Aorta (tissue), 5 donors: ENCODE measurements at places on chromosomes 4 and X. TPM values are rescaled to one million over a fixed set of nuclear protein-coding genes. Genes with fewer than 3 reads are reported as not detected.

DNA sequence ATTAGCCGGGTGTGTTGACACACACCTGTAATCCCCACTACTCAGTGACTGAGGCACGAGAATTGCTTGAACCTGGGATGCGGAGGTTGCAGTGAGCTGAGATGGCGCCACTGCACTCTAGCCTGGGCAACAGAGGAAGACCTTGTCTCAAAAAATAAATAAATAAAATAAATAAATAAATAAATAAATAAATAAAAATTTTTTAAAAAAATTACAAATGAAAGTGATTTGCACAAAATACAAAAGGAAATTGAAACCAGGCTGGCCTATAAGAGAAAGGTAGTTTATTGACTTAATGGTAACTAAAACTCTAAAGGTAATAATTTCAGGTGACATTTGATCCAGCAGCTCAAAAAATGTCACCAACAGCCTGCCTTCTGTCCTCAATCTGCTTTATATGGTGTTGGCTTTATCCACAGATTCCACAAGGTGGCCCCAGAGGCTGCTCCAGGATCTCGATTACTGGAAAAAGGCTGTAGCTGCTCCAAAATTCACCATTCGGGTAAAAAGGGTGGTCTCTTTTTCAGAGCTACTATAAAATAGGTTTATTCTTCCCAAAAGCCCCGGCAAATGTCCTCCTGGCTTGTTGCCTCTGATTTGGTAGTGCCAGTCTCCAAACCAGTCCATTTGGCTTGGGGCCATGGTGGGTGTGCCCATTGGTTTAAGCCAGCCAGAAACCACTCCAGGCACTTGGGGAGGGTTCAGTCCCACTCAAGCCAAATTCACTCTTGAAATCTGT, 61.4 kb upstream of the TRIM2 start:
- no peak overlapping the region for H3K27ac ChIP-seq
- DNase-seq, result peak; percentile 90
- H3K4me1 ChIP-seq, result no peaks in the 10 kb centered on the region

DNA sequence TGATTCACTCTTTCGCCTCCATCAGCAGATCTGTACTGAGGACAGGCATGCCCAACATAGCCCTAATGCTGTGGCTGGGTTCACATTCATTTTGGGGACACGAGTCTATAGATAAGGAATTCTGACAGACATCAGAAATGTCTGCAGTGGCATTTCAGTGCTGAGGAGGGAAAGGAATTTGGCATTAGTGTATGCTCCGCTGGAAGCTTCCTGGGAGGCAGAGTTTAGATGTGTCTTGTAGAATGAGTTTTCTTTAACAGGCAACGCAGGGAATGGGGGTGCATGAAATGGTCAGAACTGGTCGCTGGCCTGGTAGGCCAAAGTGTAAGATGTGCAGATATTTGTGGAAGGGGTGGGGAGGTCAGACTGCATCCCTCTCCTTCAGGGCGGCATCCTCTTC, 43.5 kb upstream of the ZNF518B start:
- no peak for DNase-seq
- H3K27me3 ChIP-seq, result no peaks in the 10 kb centered on the region
- no peaks in the 10 kb centered on the region for H3K36me3 ChIP-seq
- H3K4me1 ChIP-seq, result no peaks in the 10 kb centered on the region
- no peak overlapping the region for H3K27ac ChIP-seq
- no peak overlapping the region for H3K4me3 ChIP-seq

DNA sequence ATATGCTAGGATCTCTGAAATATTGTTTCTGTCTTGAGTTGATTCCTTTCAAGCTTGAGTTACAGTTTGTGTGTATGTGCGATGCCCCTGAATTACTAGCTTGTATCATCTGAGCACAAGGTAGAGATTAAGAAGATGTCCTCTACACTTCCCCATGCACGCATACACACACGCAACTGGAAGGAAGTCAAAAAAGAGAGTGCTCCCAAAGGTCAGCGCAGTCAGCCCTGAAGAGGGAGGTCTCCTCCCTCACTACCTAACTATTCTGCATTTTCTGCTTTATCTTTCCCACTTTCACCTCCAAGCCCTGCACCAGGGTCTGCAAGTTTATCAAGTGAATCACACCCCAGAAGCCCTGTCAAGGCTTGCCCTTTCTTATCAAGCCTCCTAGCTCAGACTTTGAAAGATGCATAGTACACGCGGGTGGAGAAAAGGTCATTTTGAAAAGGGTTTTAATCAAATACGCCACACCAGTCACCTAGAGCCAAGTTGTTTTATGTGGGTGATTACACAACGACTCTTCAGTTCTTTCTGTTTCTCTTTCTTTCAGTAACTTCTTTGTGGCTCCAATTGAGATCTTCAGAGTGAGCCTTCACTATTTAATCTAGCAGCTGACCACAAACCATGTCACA, 127.7 kb downstream of the ASB9 start:
- DNase-seq, result no peak
- no peaks in the 10 kb centered on the region for H3K4me1 ChIP-seq
- H3K36me3 ChIP-seq, result no peaks in the 10 kb centered on the region
- no peak overlapping the region for H3K27ac ChIP-seq
- no peak overlapping the region for H3K4me3 ChIP-seq

GRCh38 chr4:13193662-13194061, 290.5 kb downstream of the RAB28 start:
- no peaks in the 10 kb centered on the region for H3K4me1 ChIP-seq
- no peak overlapping the region for H3K4me3 ChIP-seq
- H3K36me3 ChIP-seq, result no peaks in the 10 kb centered on the region
- H3K27ac ChIP-seq, result no peak overlapping the region
- DNase-seq, result no peak

- no peak overlapping the region for H3K27ac ChIP-seq
- DNase-seq, result no peak
- no peaks in the 10 kb centered on the region for H3K36me3 ChIP-seq
- H3K4me1 ChIP-seq, result no peaks in the 10 kb centered on the region
- H3K27me3 ChIP-seq, result no peaks in the 10 kb centered on the region
Observed at GRCh38 chr4:85209161-85209560, 242.7 kb upstream of the WDFY3 start.

GRCh38 chr4:48311896-48312295, 29.4 kb upstream of the SLAIN2 start:
- no peak for DNase-seq
- H3K4me1 ChIP-seq, result no peaks in the 10 kb centered on the region
- H3K4me3 ChIP-seq, result no peak overlapping the region
- H3K27ac ChIP-seq, result no peak overlapping the region

GRCh38 chr4:17115583-17115982, 217.1 kb upstream of the LDB2 start:
- no peaks in the 10 kb centered on the region for H3K27me3 ChIP-seq
- H3K4me1 ChIP-seq, result no peaks in the 10 kb centered on the region
- no peak overlapping the region for H3K4me3 ChIP-seq
- H3K27ac ChIP-seq, result no peak overlapping the region
- no peak for DNase-seq

DNA sequence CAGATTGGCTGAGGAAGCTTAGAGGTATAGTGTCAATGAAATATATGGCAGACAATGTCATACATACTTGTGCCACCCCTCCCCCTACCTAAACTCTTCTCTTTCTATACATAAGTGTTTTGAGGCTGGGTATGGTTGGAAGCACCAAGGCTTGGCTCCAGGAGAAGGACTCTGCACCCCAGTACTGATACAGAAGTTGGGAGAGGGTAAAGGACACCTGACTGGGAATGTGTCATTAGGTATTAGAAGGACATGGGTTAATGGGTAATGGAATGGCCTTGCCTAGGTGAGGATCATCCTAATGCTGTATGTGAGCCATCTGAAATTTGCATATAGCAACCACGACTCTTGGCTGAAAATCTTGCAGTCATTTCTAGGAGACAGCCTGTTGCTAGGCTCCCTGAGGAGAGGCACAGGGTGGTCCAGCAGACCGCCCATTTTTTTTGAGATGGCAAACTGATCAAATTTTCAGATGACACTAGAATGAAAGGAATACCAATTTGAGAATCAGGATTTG, 26.8 kb upstream of the AP1S2 start:
- H3K4me1 ChIP-seq, result no peaks in the 10 kb centered on the region
- no peak overlapping the region for H3K27ac ChIP-seq
- no peaks in the 10 kb centered on the region for H3K36me3 ChIP-seq

DNA sequence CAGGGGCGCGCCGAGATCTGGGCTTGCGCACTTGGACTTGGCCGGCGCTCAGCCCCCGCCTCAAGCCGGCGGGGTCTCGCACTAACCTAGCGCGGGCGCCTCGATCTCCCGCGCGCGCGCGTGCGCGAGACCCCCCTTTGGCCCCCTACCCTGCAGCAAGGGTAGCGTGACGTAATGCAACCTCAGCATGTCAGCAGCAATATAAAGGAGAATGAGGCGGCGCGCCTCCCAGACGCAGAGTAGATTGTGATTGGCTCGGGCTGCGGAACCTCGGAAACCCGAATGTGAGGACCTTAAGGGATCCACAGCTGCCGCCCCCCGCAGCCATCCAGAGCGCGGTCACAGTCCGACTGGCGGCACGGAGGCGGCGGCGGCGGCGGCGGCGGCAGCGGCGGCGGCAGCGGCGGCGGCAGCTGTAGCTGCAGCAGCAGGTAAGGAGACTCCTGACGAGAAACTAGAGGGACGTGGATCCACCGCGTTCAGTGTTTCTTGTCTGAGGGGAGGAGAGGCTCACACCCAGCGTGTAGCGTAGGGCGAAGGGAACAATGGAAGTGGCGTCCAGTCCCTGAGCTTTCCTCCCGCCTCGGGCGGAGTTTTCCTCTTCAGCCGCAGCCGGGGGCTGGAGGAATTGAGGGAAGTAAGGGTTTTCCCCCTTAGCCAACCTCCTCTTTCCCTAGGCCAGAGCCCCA, at the start of the genes SATL1 and ZNF711:
SATL1 (minus strand) TSS at position 19 of the 689 bp plus-strand sequence. CDS start 134,811 bp downstream, outside the sequence.
ZNF711 (plus strand) TSS at position 231 of the 689 bp plus-strand sequence. CDS start 3,582 bp downstream, outside the sequence.
- H3K4me3 ChIP-seq, result peak within 1 kb of the TSS; percentile 52
- H3K4me1 ChIP-seq, result no peaks in the 10 kb centered on the region
- peak; percentile 47 for DNase-seq
- H3K27ac ChIP-seq, result no peak within 1 kb of the TSS

- H3K27ac ChIP-seq, result no peak overlapping the region
- no peaks in the 10 kb centered on the region for H3K27me3 ChIP-seq
- H3K4me1 ChIP-seq, result no peaks in the 10 kb centered on the region
- H3K36me3 ChIP-seq, result no peaks in the 10 kb centered on the region
Observed at GRCh38 chr4:20196476-20196875, 55.2 kb upstream of the SLIT2 start.

- no peak overlapping the region for H3K27ac ChIP-seq
- H3K36me3 ChIP-seq, result no peaks in the 10 kb centered on the region
- no peaks in the 10 kb centered on the region for H3K4me1 ChIP-seq
Observed at GRCh38 chr4:147526272-147526654, 45.4 kb downstream of the EDNRA start.

- H3K4me3 ChIP-seq, result no peak overlapping the region
- H3K36me3 ChIP-seq, result no peaks in the 10 kb centered on the region
- H3K4me1 ChIP-seq, result no peaks in the 10 kb centered on the region
Observed at GRCh38 chrX:51437521-51437920, 58.9 kb downstream of the NUDT11 start.

- no peak overlapping the region for H3K27ac ChIP-seq
- H3K27me3 ChIP-seq, result no peaks in the 10 kb centered on the region
- H3K4me3 ChIP-seq, result peak overlapping the region; percentile 94
- H3K36me3 ChIP-seq, result no peaks in the 10 kb centered on the region
- H3K4me1 ChIP-seq, result no peaks in the 10 kb centered on the region
Observed at GRCh38 chrX:41923978-41924683, 777 bp upstream of the CASK start.

Gene SPATA4
- not detected for total RNA-seq

Gene MED12
- 51.5 TPM for total RNA-seq

Gene TGIF2LX
- total RNA-seq, result not detected

Gene TRAM1L1
- 1.0 TPM for total RNA-seq

Gene HDX
- 10.4 TPM for total RNA-seq
